Brain microvascular endothelial cell (primary cell): ENCODE measurements at places on chromosomes 2 and 18.
A peak's percentile ranks its signal among the peaks of the same experiment; 100 is the strongest.

GRCh38 chr2:25281522-25281921 is 60.2 kb downstream of the DNMT3A start:
- DNase-seq = no peak

DNA sequence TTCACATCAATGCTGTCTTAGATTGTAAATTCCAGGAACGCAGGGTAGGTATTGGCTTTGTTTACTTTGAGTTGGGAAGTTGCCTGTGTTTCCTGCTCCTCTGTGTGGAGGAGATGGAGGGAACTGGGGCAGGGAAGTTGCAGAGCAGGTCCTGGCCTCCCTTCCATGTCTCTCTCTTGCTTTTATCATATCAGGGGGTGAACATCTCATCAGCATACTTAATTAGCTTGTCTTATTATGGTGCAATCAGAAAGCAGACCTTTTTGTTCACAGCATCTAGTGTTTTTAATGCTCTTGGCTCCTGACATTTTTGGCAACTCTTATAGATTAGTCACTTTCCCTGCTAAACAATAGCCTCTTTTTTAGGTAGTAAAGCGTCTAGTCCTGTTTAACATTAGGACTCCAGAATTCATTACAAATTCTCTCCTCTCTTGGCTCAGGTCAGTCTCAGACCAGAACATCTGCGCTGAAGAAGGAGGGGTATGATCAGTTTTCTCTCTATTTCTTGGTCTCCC is 11.5 kb upstream of the DIPK1C start:
- DNase-seq = no peak

GRCh38 chr2:216775043-216775453 is 79.7 kb upstream of the IGFBP5 start:
- DNase-seq = peak; percentile 93

- no peak for DNase-seq
Observed at GRCh38 chr2:229586012-229586411, 128.3 kb downstream of the DNER start.

DNA sequence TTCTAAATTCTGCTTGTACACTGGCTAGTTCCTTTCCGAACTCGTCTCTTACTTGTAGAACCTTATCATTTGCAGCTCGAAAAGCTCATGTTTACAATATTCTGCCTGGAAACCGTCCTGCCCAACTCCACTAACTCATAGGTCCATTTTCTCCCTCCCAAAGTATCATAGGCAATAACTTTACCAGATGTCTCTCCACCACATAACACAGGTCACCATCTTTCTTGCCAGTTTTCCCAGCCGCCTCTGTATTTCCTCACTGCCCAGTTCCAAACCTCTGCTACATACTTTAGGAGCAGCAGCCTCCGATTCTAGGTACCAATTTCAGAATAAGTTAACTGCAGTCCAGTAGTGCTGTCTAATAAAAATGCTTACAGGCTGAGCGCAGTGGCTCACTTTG is 259.5 kb downstream of the GLI2 start:
- no peak for DNase-seq

DNA sequence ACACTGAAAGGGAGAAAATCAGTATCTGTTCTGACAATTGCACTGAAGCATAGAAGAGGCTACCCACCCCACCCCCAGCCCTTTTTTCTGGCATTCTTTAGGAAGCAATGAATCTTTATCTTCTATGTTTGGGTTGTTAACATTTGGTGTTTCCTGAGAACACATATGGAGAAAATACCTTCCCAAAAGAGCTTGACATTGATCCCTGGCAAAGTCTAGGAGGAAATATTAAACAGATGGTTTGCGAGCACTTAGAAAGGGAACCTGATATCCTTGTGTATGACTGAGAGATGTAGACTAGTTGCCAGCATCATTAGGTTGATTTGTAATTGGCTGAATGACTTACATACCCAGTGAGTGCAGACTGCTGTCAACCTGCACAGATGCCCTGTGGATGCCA is 42.9 kb downstream of the DOK1 start:
- no peak for DNase-seq

GRCh38 chr2:144801766-144802165 is 281.8 kb upstream of the ZEB2 start:
- peak; percentile 82 for DNase-seq

GRCh38 chr2:192940767-192941166 is 746.0 kb upstream of the TMEFF2 start:
- no peak for DNase-seq

- no peak for DNase-seq
Observed at GRCh38 chr18:55355223-55355622, 232.8 kb downstream of the TCF4 start.

- DNase-seq = no peak
Observed at GRCh38 chr2:168216351-168217005, 30.9 kb downstream of the STK39 start.

- peak; percentile 65 for DNase-seq
Observed at GRCh38 chr2:20381457-20381856, 30.8 kb upstream of the PUM2 start.
